ENCODE measurements at places on chromosomes 12 and 14.
A peak's percentile ranks its signal among the peaks of the same experiment; 100 is the strongest.

- peak; percentile 99 for DNase-seq
Measured at GRCh38 chr14:56199095-56199981, 81.1 kb downstream of the PELI2 start.

DNA sequence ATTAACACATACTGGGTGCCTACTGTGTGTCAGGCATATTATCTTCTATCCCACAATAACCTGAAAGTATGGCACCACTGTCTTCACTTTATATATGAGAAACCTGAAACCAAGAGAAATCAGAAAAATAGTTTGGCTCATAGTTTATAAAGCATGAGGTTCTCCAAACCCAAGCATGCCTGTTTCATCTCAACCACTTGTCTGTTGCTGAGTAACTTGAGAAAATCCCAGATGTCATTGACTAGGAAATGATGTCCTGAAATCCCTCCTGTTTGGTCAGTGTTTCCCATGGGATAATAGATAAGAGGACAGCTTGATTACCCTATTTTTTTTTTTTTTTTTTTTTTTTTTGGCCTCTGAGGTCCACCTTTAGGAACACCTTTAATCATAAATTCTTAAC is 2.6 kb upstream of the IFNG-AS1 start:
- DNase-seq = peak; percentile 30

- no peak for DNase-seq
Measured at GRCh38 chr14:101230161-101230850, 326.8 kb upstream of the RTL1 start.

GRCh38 chr14:26163761-26164160 is 434.1 kb downstream of the NOVA1 start:
- DNase-seq = no peak

GRCh38 chr12:118358612-118359540 is 13.8 kb downstream of the TAOK3 start:
- DNase-seq = no peak

DNA sequence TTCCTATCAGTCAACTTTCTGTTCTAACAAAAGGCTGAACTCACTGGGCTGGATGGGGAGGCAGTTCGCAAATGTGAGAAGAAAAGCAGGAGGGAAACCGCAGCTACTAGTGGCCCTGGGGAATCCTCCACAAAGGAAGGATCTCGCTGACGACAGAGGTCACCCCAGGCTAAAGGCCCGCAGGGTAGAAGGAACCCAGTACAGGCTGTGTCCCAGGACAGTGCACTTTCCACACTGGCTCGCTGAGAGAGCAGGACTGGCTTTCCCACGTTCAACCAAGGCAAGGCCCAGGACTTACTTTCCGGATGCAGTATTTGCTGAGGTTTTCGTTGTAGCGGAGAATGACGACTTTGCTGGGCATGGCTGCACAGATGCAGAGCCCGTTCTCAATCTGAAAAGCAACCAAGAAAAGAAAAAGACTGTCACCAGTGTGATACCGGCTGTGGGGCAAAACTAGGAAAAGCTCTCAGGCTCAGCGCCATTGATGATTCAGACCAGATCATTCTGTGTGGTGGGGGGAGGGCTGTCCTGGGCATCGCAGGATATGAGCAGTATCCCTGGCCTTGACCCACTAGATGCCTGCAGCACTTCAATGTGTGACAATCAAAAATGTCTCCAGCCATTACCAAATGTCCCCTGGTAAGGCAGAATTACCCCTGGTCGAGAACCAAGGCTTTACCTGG is 36.3 kb downstream of the PRKAB1 start:
- peak; percentile 29 for DNase-seq

GRCh38 chr12:117120787-117121186 is 21.6 kb upstream of the TESC start:
- DNase-seq = no peak

DNA sequence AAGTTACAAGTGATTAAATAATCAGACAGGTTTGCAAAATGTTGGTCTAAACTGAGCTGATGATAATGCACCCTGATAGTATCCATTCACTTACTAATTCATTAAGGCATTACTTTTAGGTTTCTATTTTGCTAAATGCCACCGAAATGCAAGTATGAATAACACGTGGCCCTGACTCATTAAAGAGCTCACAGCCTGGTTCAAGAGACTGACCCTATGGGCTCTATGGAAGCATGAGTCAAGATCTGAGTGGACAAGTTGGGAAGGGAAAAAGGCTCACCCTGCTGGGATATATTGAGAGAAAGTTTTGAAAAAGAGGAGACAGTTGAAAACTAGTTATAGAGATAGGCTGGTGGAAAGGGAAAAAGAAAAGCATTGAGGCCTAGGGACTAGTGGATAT is 14.8 kb upstream of the LRRC9 start:
- DNase-seq = peak; percentile 21

Measured in amniotic epithelial cell (primary cell).